ENCODE measurements at places on chromosomes 2 and 18.

- DNase-seq, result no peak
Observed at GRCh38 chr2:124664363-124664762, 639.3 kb downstream of the CNTNAP5 start.

GRCh38 chr2:64943387-64944150 is 45.6 kb upstream of the SLC1A4 start:
- no peak for DNase-seq

DNA sequence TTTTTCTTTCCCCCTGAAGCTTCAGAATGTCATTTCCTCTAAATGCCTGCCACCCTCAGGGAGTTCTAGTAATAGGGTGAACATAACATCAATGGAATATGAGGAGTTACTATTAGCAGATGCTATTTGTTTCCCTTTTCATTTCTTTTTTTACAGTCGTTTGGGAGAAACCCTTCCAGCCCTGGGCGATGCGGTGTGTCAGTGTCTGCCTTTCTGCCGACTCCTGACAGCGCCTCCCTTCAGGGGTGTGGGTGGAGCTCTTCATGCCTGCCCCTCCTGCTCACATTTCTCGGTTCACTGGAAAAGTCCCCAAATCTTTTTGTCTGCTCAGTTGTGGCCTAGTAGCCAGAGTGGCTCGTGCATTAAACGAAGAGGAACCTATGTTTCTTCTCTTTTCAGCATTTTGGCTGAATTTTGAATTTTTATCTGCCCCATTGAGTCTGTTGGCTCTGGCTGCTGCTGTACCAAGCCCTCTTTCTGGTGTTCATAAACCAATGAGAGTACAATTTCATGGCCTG is 72.3 kb downstream of the FMNL2 start:
- no peak for DNase-seq

GRCh38 chr2:158212301-158212700 is 110.6 kb downstream of the UPP2 start:
- DNase-seq, result no peak

DNA sequence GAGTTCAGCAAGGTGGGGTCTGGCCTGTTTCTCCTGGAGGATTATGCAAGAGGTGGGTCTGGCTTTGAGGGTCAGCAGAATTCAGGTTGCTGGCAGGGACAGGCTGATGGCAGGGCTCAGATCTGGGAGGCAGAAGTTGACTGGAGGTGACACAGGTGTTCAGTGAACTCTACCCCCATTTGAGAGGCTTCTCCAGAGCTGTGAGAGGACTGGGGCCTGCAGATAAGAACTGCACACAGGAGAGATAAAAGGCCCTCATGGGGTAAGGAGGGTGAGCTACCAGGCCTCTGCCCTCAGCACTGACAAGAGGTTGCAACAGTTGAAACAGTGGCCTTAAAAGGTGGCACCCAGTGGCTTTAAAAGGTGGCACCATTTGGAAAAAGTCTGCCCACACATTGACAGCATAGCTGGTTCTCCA is 13.1 kb downstream of the MOCOS start:
- no peak for DNase-seq

GRCh38 chr18:28459587-28459986 is 282.7 kb upstream of the CDH2 start:
- DNase-seq, result no peak

- no peak for DNase-seq
Observed at GRCh38 chr2:37149626-37150322, 7.0 kb downstream of the EIF2AK2 start.

- DNase-seq, result no peak
Observed at GRCh38 chr18:23207191-23207955, 72.1 kb downstream of the CABLES1 start.

DNA sequence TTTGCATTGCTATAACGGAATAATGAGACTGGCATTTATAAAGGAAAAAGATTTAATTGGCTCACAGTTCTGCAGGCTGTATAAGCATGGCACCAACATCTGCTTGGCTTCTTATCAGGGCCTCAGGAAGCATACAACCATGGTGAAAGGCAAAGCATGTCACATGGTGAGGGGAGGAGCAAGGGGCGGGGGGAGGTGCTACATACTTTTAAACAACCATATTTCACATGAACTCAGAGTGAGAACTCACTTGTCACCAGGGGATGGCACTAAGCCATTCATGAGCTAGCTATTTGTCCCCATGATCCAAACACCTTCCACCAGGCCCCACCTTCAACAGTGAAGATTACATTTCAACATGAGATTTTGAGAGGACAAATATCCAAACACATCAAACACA is 188.7 kb downstream of the MBD5 start:
- DNase-seq, result no peak

DNA sequence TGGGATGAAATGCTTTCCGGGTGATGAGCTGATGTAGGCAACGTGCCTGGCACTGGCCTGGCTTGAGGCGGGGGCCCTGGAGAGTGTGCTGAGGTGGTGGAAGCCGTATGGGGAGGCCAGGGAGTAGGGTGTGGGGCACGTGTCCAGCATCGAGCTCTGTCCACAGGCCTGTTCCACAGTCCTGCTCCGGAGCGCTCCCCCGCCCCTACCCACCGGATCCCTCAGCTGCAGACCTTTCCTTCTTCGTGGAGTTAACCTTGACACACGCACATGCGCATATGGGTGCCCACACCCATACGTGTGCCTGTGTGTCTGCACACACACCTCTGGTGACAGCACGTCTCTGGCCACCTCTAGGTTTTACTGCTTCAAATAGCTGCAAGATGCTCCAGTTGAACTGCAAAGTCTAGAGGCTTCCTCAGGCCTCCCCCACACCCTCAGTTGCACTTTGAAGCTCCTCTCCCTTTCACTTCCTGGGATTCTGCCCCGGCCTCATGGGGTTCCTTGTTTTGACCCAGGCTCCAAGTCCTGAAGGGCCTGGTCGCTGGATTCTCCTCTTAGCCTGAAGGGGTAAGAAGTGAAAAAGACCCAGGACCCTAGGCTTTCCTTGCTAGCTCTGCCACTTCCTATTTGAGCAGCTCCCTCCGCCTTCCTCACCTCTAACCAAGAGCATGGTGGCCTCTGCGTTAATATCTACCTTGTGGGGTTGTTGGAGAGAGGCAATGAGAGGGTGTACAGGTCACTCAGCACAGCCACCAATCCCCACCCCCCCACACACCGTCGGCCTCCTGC is 49.5 kb downstream of the INHBB start:
- no peak for DNase-seq

DNA sequence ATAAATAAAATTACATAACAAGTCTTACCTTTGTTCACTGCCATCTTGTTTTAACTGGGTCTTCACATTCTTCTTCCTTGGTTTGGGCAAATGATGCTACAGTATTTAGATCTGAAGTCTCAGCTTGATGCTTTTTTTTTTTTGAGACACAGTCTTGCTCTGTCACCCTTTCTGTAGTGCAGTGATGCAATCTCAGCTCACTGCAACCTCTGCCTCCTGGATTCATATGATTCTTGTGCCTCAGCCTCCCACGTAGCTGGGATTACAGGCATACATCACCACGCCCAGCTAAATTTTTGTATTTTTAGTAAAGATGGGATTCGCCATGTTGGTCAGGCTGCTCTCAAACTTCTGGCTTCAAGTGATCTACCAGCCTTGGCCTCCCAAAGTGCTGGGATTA is 53.2 kb upstream of the MAT2A start:
- no peak for DNase-seq
